ENCODE measurements at places on chromosomes 6 and 20.

GRCh38 chr6:1821513-1822183 is 211.9 kb downstream of the FOXC1 start:
- DNase-seq = peak; percentile 75

GRCh38 chr20:63454731-63455567 is 17.5 kb downstream of the KCNQ2 start:
- no peak for DNase-seq

DNA sequence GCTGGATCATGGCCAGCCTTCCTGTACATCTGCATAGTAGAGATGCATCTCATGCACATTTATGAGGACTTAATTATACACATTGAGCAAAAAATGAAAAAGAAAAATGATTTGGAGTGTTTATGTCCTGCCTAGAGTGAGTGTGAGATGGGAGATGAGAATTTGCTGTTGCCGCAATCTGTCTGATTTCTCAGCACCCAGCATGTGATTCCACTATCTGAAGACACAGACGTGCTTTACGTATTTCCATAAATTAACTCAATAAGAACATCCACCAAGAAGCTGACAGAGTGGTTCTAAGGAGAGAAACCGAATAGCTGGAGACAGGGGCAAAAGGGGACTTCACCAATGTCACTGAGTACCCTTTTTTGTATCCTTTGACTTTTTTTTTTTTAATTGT is 15.2 kb downstream of the EDEM2 start:
- no peak for DNase-seq

GRCh38 chr6:125718109-125718508 is 31.3 kb upstream of the HEY2 start:
- no peak for DNase-seq

GRCh38 chr20:11098888-11099287 is 425.1 kb upstream of the JAG1 start:
- DNase-seq = no peak

DNA sequence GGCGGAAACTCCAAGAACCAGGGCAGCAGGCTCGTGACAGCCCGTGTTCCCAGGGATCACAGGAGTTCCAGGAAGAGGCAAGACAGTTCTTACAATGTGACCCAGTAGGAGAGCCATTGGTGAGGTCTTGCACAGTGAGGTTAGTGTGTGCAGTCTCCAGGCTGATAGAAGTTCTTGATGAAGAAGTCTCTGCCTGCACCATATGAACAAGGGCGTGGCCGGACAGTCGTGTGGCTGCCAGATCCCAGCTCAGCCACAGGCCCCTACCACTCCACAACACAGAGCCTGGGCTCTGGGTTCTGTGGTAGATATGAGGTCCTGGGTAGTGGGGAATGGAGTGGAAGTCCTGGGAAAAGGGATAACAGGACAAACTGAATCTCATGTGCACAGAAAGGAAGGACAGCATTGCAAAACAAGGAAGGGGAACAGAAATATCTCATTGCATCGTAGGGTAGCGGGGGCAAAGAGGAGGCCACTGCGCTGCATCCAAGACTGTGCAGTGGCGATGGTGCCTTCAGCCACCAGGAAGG is 65.2 kb downstream of the STX11 start:
- DNase-seq = no peak

DNA sequence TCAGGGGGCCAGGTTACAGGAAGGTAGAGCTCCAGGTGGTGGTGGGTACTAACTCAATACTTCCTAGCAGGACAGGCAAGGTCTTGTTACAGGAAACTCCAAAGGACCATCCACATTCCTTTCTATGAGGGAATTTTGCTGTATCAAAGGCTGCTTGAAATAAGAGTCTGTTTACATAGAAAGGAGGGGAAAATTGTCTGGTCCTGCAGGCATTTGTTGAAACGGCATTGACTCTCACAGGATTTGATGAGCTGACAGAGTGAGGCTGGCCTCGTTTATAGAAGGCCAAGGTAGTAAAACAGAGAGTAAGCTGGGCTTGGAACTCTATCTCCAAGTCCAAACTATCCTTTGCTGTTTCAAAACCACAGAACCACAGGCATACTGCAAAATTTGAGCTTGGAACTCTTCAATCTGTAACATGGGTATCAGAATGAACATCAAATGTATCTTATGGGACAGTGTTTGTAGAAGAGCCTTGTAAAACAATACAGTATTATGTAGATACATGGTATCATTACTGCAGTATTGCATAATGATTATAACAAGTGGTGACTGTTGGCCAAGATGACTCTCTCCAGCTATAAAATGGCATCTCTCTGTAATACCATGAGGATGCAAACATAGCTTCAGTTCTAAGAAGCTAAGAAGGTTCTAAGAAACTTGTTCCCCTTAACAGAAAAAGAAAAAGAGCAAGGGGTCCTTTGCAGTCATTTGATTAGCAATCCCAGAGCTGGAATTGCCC is 61.5 kb downstream of the TRAM2 start:
- no peak for DNase-seq

DNA sequence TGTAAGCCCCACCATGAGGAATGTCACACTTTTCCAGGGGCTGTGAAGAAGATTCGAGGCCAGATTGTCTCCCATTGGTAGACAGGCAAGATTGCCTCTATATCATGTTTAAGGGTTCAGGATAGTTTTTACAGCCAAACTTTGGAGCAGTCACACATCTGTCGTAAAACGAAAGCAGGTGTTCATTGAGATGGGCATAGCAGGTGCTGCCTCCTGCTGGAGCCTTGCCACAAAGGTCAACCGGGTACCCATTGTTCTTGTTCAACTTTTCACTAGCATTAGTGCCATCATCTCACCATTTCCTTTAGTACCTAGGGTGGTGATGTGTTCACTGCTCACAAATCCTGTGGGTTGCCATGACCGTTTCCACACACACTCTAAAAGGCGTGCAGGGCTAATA is 198.3 kb downstream of the HTR1B start:
- no peak for DNase-seq

All from AG09309 (cell line).